Kidney capillary endothelial cell (primary cell): ENCODE measurements at places on chromosomes 4 and X.

DNA sequence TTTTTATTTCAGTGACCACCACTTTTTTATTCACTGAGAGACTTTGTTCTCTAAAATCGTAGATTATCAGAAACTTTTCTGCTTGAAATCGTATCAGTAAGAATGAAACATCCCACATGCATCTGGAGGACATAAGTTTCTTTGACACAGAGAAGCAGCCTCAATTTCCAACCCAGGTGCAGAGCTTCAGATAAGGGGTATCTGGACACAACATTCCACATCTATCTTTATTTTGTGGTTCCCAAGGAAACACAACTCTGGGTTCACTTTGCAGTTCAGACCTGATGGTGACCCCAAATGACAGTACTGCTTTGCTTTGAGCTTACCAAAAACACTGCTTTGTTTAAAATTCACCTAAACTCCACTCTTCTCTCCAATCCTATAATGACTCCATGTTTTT, 1.3 kb upstream of the CLCN5 start:
- DNase-seq, result no peak

DNA sequence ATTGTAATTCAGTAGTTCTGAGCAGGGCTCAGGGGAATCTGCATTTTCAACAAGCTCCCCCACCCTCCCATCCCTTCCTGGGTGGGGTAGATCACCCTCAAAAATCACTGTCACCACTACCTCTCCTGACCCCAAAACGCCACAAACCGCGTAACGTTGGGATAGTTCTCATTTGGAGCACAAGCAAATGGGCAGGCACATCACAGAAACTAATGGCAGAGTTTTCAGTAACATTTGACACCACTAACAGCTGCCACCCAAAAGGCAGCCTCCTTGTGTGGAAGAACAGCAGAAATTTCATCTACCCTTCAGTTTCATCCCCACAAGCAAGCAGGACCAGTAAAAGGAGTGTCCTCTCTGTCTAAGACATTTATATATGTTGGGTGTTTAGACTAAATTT, 132.7 kb downstream of the PALLD start:
- no peak for DNase-seq

- no peak for DNase-seq
Observed at GRCh38 chr4:9937078-9937477, 84.2 kb downstream of the SLC2A9 start.

DNA sequence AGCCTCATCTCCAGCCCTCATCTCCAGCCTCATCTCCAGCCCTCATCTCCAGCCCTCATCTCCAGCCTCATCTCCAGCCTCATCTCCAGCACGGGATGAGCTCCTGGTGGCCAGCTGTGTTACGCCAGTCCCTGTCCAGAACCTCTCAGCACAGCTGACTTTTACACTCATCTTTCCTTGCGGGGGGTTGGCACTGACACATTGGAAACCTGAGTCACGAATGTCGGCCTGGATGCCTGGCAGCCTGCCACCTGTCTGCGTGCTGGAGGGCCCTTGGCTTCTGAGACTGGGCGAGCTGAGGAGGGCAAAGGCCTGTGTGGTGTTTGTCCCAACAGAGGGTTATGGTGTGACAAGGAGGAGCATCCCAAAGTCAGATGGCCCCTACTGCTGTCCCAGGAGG, 66.1 kb upstream of the HGFAC start:
- DNase-seq, result no peak

- peak; percentile 45 for DNase-seq
Observed at GRCh38 chr4:70505151-70505748, 13.1 kb upstream of the AMTN start.

GRCh38 chrX:135892781-135893180, 463 bp downstream of the CT45A10 start:
- DNase-seq, result no peak

- DNase-seq, result peak; percentile 25
Observed at GRCh38 chr4:102022343-102022742, 231.8 kb downstream of the BANK1 start.

DNA sequence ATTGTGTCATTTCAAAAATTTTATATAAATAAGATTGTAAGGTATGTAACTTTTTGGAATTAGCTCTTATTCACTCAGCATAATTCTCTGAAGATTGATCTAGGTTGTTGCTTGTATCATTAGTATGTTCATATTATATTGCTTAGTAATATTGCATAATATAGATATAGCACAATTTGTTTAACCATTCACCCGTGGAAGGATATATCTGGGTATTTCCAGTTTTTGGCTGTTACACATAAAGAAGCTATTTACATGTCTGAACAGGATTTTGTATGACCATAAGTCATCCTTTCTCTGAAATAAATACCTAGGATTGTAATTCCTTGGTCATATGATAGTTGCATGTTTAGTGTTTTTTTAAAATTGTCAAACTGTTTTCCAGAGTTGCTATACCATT, 82.5 kb downstream of the CPEB2 start:
- no peak for DNase-seq

DNA sequence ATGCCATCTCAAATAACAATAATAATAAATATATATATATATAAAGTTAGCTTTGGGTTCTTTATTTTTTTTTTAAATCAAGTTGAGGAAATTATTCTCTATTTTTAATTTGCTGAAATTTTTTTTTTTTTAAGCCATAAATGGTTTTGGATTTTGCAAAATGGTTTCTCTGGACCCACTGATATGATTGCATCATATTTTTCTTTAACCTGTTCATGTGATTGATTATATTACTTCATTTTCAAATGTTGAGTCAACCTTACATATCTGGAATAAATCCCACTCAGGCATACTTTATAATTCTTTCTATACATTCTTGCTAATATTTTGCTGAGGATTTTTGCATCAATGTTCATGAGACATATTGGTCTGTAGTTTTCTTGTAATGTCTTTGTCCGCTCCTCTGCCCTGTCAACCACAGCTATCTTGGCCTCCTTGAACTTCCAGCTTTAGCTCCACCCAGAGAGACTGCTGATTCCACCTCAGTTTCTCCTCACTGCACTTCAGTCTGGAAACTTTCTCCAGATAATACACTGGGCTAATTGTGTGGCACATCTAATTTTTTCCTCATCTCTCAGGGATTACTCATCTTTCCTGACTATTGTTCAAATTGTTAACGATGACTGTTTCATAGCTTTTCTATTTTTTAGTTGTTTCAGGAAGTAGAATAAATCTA, 160.9 kb upstream of the GIMD1 start:
- DNase-seq, result peak; percentile 79
